ENCODE measurements at places on chromosomes 2 and 18.

DNA sequence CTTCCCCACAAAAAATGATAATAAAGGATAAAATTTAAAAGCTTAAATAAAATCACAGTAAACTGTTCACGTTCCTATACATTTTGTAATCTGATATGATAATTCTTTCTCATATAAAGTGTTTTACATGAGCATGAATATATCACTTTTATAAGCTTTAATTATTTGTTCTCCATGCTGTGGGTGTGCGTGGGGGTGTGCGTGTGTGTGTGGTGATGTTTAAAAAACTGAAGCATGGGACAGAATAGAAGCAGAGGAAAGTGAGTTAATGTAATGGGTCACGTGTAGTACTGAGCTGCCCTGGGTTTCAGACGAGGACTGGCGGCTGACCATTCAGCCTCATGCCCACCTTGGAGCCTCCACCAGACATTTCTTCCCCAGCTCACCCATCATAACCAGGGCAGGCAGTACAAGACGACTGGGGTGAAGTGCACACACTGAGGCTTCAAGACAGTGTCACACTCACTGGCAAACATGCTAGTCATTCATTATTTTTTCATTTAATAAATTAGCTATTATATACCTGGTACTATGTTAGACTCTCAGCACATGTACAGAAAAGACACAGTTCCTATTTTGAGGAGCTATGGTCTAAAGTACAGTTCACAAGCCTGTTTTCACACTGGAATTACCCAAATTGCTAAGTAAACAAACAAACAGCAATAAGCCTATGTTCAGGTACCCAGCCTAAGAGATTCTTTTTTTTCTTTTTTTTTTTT lies 97.2 kb upstream of the LPIN2 start:
- DNase-seq: no peak

DNA sequence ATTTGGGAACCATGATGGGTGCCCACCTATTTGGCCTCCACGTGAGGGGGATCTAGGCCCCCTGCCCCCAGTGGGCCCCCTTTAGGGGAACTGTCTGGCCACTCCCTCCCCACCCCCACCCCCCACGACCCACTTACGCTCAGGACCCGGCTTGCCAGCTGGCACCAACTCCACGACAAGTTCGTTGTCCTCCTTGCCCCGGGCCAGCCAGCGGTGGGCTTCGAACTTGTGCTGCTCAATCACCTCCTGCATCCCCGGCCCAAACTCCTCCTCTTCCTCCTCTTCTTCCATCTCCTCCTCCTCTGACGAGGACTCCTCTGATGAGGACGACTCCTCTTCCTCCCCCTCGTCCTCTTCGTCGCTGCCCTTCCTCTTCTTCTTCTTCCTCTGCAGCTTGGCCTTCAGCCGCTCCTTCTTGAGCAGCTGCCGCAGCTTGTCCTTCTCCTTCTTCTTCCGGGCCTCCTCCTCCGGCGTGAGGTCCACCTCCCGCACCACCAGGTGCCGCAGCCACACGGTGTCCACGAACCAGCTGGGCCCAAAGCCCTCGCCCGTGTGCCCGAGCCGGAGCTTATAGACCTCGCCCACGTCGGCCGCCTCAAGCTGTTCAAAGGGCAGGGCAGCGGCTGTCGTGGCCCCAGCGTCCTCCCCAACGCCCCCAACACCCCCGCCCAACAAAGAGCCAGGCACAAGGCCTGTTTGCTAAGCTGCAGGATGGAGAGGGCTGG lies 96.9 kb downstream of the LOXHD1 start:
- no peak for DNase-seq

DNA sequence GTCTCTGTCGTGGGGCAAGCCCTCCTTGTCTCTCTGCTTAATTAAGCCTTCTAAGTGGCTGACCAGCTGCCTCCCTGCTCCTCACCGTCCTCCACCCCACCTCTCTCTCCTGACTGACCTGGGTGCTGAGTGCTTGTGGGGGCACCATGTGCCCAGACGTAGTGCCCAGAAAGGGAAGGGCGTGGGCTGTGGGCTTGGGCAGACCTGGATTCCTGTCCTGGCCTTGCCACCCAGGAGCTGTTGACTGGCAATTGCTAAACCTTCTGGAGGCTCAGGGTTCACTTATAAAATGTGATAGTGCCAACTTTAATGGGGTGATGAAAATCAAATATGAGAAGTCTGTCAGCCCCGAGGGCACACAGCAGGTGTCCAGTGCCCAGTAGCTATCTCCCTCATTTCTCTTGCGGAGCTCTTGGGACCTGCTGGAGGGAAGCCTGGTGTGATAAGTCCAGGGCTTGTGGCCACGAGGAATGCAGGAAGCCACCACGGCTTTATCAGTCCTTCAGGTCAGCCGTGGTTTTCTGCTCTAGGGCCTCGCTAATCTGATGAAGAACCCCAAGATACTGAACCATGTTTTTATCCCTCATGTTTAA lies 22.0 kb upstream of the INHBB start:
- no peak for DNase-seq

- no peak for DNase-seq
Measured at GRCh38 chr2:39618736-39619135, 47.0 kb upstream of the TMEM178A start.

- no peak for DNase-seq
Measured at GRCh38 chr2:239137165-239137897, 263.5 kb downstream of the HDAC4 start.

Measured in stimulated activated CD4-positive, alpha-beta T cell treated with anti-CD3 and anti-CD28 coated beads, Interleukin-2, amount 100 ng/mL, for 4 hours (primary cell).